Naive thymus-derived CD4-positive, alpha-beta T cell (primary cell): ENCODE measurements at places on chromosomes 7 and 10. TPM values are rescaled to one million over a fixed set of nuclear protein-coding genes. Genes with fewer than 3 reads are reported as not detected.

Gene KNDC1
- not detected for total RNA-seq

Gene TMEM60
- total RNA-seq = 16.9 and 18.1 TPM in 2 replicates

Gene ELMO1
- 119 and 132 TPM in 2 replicates for total RNA-seq

Gene AKR1D1
- total RNA-seq = not detected

Gene TMEM130
- total RNA-seq = not detected

Gene CPA4
- not detected for total RNA-seq

Gene DGKI
- 0.74 and 1.3 TPM in 2 replicates for total RNA-seq

Gene PLCE1
- not detected for total RNA-seq

Gene ITGB8
- total RNA-seq = 0.08 TPM

Gene NT5C2
- total RNA-seq = 68.9 TPM
